ENCODE measurements at places on chromosomes 3 and 15. TPM values are rescaled to one million over a fixed set of nuclear protein-coding genes. Genes with fewer than 3 reads are reported as not detected.

SEMA5B gene
- total RNA-seq: 0.59 TPM

DNA sequence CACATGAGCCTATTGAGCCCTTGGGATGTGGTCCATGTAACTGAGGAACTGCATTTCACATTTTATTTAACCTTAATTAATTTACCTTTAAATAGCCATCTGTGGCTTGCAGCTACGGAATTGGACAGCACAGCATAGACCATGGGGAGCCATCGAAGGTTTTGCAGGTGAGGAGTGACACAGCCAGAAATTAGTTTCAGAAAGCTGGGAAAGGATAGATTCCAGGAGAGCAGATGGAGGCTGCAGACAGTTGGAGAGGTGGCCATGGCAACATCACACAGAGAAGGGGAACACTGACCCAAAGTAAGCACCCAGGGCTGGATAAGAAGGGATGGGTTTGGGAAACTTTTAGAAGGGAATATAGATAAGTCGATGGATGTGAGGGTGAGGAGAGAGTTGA lies 100.1 kb upstream of the SLC6A11 start:
- DNase-seq: no peak
- no peak overlapping the region for H3K4me3 ChIP-seq
- no peaks in the 10 kb centered on the region for H3K36me3 ChIP-seq
- no peak overlapping the region for H3K27ac ChIP-seq
- no peaks in the 10 kb centered on the region for H3K27me3 ChIP-seq

GRCh38 chr15:87349181-87349580 lies 907.4 kb downstream of the NTRK3 start:
- H3K4me1 ChIP-seq: no peaks in the 10 kb centered on the region
- H3K36me3 ChIP-seq: no peaks in the 10 kb centered on the region
- no peak overlapping the region for H3K27ac ChIP-seq
- H3K4me3 ChIP-seq: no peak overlapping the region

GRCh38 chr3:122800031-122800430 lies 5.2 kb downstream of the SLC49A4 start:
- H3K36me3 ChIP-seq: no peaks in the 10 kb centered on the region
- H3K4me1 ChIP-seq: peaks cover 6% of the 10 kb centered on the region

- H3K36me3 ChIP-seq: no peaks in the 10 kb centered on the region
- peaks cover 49% of the 10 kb centered on the region for H3K4me1 ChIP-seq
- H3K4me3 ChIP-seq: no peak overlapping the region
- H3K27ac ChIP-seq: no peak overlapping the region
- no peak for DNase-seq
Observed at GRCh38 chr3:186094696-186095425, 14.0 kb downstream of the ETV5 start.

DNA sequence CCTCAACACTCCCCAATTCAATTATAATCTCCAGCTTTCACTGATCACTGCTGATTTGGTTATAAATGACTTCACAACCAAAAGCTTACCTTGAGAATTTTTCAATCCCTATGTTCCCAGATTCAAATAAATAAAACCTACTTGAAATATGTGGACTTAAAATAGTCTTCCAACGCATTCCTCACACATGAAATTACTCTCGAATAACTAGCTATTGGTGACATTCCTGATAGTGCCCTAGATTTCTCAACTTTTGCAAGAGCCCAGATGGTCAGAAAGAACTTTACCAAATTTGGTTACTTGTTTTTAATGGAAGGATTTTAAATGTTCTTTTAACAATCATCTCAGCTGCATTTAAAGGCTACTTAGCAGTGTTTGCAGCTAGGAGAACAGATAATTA lies 605.5 kb downstream of the FHIT start:
- H3K4me1 ChIP-seq: peaks cover 8% of the 10 kb centered on the region
- H3K4me3 ChIP-seq: no peak overlapping the region
- DNase-seq: no peak
- H3K36me3 ChIP-seq: no peaks in the 10 kb centered on the region

DNA sequence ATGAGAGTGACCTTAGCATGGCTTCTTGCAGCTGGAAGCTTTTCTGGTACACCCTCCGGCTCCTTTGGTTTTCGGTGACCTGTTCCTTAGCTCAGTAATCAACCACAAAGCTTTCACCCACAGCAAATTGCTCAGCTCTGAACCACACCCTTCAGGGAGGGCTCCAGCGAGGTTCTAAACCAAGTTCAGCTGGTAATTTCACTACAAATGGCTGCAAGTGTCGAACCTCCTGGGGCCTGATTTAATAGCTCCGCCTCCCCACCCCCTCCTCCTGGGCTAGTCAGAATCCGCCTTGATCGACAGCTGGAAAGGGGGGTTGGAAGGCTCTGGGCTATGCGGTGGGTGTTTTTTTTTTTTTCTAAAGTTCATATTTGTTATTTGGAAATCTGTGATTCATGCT lies 150.9 kb upstream of the MCTP2 start:
- H3K4me1 ChIP-seq: no peaks in the 10 kb centered on the region
- H3K4me3 ChIP-seq: no peak overlapping the region
- no peaks in the 10 kb centered on the region for H3K36me3 ChIP-seq
- H3K27ac ChIP-seq: no peak overlapping the region
- peak; percentile 5 for DNase-seq

DNA sequence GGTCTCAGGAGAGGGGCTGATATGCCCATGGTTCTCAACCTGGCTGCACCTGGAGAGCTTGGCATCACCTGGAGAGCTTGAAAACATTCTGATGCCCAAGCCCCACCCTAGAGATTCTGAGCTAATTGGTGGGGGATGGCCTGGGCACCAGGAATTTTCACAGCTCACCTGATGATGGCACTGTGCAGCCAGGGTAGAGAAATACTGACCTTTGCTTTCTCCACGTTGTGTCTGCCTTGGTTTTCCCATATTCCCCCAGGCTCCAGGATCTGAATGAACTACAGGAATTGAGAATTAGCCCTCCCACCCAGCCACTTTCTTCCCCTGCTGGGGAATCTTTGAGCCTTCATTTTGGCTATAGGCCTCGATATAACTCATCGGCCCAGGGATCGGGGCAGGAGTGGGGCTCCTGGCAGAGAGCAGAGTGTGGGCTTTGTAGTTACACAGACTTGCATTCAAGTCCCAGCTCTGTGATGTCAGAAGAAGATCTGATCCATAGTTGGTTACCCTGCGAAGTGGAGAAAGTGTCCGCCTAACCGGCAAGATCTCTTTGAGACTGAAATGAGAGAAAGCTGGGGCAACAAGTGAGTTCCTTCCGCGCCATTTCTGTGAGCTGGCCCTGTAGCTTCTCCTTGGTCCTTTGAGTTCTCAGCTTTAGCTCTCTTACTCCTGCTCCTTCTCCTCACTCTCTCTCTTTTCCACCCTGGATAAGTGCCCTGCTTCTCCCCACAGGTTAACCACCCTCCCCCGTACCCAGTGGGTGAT lies 33.1 kb upstream of the UBE2Q2 start:
- H3K36me3 ChIP-seq: no peaks in the 10 kb centered on the region
- H3K27ac ChIP-seq: no peak overlapping the region
- DNase-seq: no peak
- H3K4me1 ChIP-seq: no peaks in the 10 kb centered on the region

CPNE4 gene
- not detected for total RNA-seq

- H3K36me3 ChIP-seq: no peaks in the 10 kb centered on the region
- peaks cover 12% of the 10 kb centered on the region for H3K4me1 ChIP-seq
- no peak for DNase-seq
- H3K27me3 ChIP-seq: no peaks in the 10 kb centered on the region
Observed at GRCh38 chr3:43958005-43958770, 267.4 kb downstream of the ABHD5 start.

DNA sequence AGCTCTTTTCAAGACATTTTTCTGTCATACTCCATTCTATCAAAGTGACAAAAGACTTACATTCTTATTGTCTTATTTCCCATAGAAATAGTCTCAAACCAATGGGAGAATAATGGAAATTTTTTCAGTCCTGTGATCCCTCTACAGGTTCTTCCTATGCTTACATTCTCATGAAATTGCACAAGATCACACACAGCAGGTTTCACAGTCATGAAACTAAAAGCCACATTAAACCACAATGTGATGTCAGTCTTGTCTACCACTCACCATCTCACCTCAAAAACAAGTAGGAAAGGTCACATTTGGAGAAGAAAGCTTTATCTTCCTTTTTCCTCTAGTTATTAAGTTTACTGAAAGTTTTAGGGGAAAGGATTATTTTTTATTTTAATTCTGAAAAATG lies 161.0 kb upstream of the RORA start:
- H3K27me3 ChIP-seq: no peaks in the 10 kb centered on the region
- peaks cover 2% of the 10 kb centered on the region for H3K4me1 ChIP-seq

GRCh38 chr3:171307046-171307585 lies 153.1 kb downstream of the TNIK start:
- peaks cover 3% of the 10 kb centered on the region for H3K4me1 ChIP-seq
- H3K27ac ChIP-seq: no peak overlapping the region
- no peak for DNase-seq
- H3K36me3 ChIP-seq: no peaks in the 10 kb centered on the region
- no peaks in the 10 kb centered on the region for H3K27me3 ChIP-seq

DNA sequence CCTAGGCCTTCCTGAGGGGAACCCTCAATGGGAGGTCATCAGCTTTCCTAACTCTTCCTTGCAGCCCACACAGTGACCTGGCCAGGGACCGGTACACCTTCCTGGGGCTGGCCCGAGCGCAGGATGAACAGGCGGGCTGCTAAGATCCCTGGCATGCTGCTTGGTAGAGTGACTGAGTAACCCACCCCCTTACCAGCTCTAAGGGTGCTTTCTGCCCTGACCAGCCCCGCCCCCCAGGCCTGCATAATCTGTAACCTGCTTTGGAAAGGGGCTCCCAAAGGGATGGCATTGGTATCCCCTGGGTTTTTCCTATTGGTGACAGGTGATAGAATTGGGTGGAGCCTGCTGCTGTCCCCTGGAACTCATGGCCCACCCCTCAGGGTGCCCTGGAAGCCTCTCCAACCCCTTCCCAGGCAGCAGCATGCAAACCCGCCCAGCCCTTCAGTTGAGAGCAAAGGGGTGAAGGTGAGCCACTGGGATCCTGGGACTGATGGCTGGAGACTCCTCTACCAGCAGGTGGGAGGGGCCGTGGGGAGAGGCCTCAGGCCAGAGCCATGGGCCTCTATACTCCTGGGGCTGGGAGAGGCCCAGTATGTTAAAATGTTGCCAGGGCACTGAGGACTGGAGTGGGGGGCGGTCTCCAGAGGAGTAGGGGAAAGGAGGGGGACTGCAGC lies 11.1 kb upstream of the KIF7 start:
- H3K4me3 ChIP-seq: no peak overlapping the region
- H3K27ac ChIP-seq: peak overlapping the region; percentile 81
- DNase-seq: no peak
- H3K36me3 ChIP-seq: no peaks in the 10 kb centered on the region
